Activated T-cell treated with anti-CD3 and anti-CD28 coated beads, Interleukin-2, amount 50 U/mL, for 72 hours (primary cell): ENCODE measurements at places on chromosomes 5 and 9. TPM values are rescaled to one million over a fixed set of nuclear protein-coding genes. Genes with fewer than 3 reads are reported as not detected.

RELL2 gene
- total RNA-seq, result 19.5 TPM

PCDHA9 gene
- not detected for total RNA-seq

CFAP157 gene
- not detected for total RNA-seq

PAPPA gene
- not detected for total RNA-seq

PIP5KL1 gene
- total RNA-seq, result 4.4 TPM

CCDC69 gene
- total RNA-seq, result 44.8 TPM

BASP1 gene
- 1.2 TPM for total RNA-seq
